ENCODE measurements at places on chromosomes 2 and 18.

- DNase-seq, result no peak
These were observed 11.1 kb downstream of the C2orf74 start for GRCh38 chr2:61173116-61173515.

GRCh38 chr18:48946329-48946835 lies 4.4 kb downstream of the SMAD7 start:
- no peak for DNase-seq

DNA sequence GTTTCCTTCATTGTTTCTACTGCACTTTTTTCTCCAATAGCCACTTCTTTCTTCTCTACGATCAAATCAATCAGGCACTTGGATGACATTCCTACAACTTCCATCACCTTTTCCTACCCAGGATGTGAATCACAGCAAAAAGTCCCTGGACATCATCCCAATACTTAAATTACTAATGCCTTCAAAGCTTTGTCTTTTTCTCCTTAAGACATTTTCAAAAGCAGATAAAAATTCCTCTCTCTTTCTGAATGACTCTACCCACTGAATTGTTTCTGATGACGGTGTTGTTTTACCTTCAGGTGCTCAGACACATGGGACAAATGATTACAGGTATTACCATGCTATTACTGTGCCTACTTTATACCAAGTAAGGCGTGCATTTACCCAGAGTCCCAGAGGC lies 500.9 kb downstream of the FBXO15 start:
- no peak for DNase-seq

DNA sequence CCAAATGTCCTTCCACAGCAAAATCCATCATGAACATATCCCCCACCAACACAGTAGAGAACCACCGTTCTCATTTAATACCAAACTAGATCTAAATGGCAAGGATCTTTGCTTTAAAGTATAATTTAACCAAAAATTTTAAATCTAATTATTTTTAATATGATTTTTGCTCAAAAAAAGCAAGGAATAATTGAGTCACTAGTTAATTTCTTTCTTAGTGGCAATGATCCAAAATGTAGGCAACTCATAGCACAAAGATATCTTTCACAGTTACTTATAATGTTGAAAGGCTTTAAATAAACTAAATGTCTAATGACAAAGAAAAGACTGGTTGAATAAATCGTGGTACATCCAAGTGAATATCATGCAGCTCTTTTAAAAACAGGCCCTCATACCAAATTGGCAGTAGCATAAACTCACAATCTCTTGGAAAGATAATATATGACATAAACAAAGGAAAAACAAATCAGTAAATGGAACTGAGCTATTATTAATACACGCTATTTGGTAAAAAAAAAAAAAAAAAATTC lies 20.3 kb downstream of the PTPN2 start:
- no peak for DNase-seq

DNA sequence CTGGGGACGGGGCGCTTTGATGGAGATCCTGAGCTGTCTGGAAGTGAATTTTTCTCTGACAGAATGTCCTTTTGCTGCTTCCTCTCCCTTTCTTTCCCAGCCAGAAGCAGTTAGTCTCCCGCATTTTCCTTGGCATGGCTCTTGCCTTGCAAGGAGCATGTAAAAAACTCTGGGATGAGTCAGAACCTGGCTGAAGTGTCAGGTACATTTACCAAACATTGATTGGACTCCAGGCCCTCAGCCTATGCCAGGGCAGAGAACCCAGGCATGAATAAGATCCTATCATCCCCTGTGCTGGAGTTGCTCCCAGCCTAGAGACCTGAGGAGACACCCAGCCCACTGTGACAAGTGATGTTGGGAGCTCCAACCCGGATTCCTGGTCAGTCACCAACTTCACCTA lies 21.6 kb downstream of the STON1 start:
- no peak for DNase-seq

DNA sequence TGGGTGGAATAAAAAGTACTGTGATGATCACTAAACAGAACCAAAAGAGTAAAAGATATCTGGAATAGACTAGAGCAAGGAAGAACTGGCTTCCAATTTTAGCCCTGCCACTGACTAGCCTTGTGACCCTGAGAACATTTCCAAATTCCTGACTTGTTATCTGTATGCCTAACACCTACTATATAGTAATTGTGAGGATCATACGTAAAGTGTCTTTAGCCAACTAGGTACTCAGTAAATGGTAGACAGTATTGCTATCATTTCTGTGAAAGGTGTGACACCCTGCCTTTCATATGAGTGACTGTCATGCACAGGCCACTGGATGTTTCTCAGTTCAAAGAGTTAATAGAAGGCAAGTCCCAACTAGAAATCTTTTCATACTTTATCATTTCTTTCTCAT lies 29.8 kb downstream of the CYTIP start:
- no peak for DNase-seq

GRCh38 chr2:150528861-150529801 lies 41.7 kb upstream of the RND3 start:
- DNase-seq, result peak; percentile 48

DNA sequence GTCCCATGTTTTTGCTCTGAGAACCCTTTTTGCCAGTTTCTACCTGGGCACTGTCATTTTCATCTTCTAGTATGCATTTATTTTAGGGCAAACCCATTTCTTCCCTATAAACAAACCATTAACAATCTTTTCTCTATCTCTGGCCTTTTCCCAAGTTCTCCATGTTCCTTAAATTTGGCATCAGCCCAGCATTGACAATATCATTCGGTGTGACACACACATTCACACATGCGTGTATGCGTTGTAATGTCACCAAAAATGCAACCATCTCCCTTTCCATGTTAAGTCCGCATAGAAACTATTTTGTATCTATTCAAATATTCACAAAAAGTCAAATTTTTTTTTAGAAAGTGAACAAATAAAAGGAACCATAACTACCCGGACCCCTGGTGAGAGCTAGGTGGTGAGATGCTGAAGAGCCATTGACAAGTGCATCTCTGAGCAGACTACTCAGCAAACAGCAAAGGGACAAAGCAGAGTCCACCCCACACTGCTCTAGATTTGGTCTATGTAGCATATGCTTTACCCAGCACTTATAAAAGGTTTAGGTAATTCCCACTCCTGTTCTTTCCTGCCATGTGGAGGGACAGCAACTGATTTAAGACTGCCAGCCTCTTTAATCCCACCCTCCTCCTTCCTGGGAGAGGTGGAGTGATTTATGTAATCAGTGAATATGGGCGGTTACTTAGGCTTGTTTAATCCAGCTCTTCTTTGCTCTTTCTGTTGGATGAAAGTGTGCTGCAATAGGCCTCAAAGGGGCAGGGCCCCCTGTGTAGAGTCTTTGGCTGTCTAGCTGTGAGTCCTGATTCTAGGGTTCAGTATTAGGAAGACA lies 124.1 kb downstream of the METTL8 start:
- no peak for DNase-seq

GRCh38 chr2:235638541-235639427 lies 144.9 kb downstream of the AGAP1 start:
- peak; percentile 22 for DNase-seq

- no peak for DNase-seq
These were observed 168.6 kb downstream of the PRKCE start for GRCh38 chr2:45820048-45820447.

DNA sequence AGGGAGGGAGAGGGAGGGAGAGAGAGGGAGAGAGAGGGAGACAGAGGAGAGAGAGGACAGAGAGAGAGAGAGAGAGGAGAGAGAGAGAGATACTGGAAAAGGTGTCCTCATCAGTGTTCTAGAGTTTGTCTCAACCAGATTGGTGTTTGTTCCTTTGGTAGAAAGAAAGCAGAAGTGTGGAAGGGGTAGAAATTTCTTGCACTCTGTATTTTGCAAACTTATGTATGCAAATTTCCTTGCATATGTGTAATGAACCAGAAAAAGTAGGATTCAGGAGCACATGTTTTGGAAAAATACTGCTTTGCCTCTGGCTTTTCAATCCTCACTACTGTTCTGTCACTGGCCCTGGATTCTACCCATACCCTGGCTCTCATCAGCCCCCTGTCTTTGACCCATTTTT lies 1.1 kb upstream of the SP140 start:
- DNase-seq, result no peak

- DNase-seq, result no peak
These were observed 140.9 kb downstream of the TCF4 start for GRCh38 chr18:55446996-55447671.

GRCh38 chr2:139099721-139100120 lies 319.5 kb upstream of the NXPH2 start:
- no peak for DNase-seq

- DNase-seq, result no peak
These were observed 182.1 kb downstream of the TFCP2L1 start for GRCh38 chr2:121102941-121103340.

- DNase-seq, result no peak
These were observed 128.0 kb upstream of the KCNJ3 start for GRCh38 chr2:154570501-154570900.

DNA sequence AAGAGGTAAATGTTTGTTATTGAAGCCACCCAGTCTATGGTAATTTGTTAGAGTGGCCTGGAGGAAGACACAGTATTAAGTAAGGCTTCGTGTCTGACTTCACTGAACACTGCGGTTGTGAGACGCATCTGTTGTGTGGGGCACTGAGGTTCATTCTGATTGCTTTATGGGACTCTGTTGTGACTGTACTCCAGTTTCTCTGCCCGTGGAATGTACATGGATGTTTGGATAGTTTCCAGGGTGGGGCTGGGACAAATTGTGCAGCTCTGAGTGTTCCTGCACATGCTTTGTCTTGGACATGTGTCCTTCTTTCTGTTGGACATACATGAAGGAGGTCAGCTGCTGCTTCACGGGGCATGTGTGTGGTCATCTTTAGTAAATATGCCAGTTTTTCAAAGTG lies 58.6 kb downstream of the ODC1 start:
- no peak for DNase-seq

- no peak for DNase-seq
These were observed 27.1 kb downstream of the SRBD1 start for GRCh38 chr2:45583977-45584376.

Data from OCI-M1 (cell line).